Cardiac ventricle fibroblast (primary cell): ENCODE measurements at places on chromosomes 2 and 18. TPM values are rescaled to one million over a fixed set of nuclear protein-coding genes. Genes with fewer than 3 reads are reported as not detected.

The NCKAP5 gene
- total RNA-seq = not detected in 2 replicates

The CYTIP gene
- not detected in 2 replicates for total RNA-seq

The HMSD gene
- not detected in 2 replicates for total RNA-seq

The HYCC2 gene
- total RNA-seq = 4.7 and 7.2 TPM in 2 replicates

The SFXN5 gene
- total RNA-seq = 10.3 and 15.6 TPM in 2 replicates

The DYSF gene
- 7.0 and 7.6 TPM in 2 replicates for total RNA-seq

The FLACC1 gene
- total RNA-seq = 1.0 and 2.0 TPM in 2 replicates

The RFTN2 gene
- total RNA-seq = 16.2 and 18.1 TPM in 2 replicates

The IL36B gene
- not detected in 2 replicates for total RNA-seq

The ALK gene
- not detected in 2 replicates for total RNA-seq

The SLC66A2 gene
- 32.1 and 33.3 TPM in 2 replicates for total RNA-seq

The NDC80 gene
- total RNA-seq = 1.6 and 2.7 TPM in 2 replicates

The SLC9A4 gene
- not detected in 2 replicates for total RNA-seq

The ZBTB14 gene
- total RNA-seq = 4.6 and 8.7 TPM in 2 replicates

The REL gene
- total RNA-seq = 2.3 and 4.4 TPM in 2 replicates

The NXPH2 gene
- total RNA-seq = 0.25 TPM in 1 of 2 replicates, not detected in the other

The AOX1 gene
- total RNA-seq = 104 and 109 TPM in 2 replicates

The IL18RAP gene
- 0.34 TPM in 1 of 2 replicates, not detected in the other for total RNA-seq

The BCL11A gene
- total RNA-seq = 0.05 TPM in 1 of 2 replicates, not detected in the other

The LYPD6 gene
- total RNA-seq = not detected in 2 replicates

The AP1S3 gene
- 0.39 and 1.3 TPM in 2 replicates for total RNA-seq

The FOXD4L1 gene
- 0.15 TPM in 1 of 2 replicates, not detected in the other for total RNA-seq

The CIDEA gene
- not detected in 2 replicates for total RNA-seq

The TCF4 gene
- 58.9 and 94.2 TPM in 2 replicates for total RNA-seq

The HSBP1L1 gene
- total RNA-seq = 4.4 and 13.1 TPM in 2 replicates
